ENCODE measurements at places on chromosomes 3 and 15.

DNA sequence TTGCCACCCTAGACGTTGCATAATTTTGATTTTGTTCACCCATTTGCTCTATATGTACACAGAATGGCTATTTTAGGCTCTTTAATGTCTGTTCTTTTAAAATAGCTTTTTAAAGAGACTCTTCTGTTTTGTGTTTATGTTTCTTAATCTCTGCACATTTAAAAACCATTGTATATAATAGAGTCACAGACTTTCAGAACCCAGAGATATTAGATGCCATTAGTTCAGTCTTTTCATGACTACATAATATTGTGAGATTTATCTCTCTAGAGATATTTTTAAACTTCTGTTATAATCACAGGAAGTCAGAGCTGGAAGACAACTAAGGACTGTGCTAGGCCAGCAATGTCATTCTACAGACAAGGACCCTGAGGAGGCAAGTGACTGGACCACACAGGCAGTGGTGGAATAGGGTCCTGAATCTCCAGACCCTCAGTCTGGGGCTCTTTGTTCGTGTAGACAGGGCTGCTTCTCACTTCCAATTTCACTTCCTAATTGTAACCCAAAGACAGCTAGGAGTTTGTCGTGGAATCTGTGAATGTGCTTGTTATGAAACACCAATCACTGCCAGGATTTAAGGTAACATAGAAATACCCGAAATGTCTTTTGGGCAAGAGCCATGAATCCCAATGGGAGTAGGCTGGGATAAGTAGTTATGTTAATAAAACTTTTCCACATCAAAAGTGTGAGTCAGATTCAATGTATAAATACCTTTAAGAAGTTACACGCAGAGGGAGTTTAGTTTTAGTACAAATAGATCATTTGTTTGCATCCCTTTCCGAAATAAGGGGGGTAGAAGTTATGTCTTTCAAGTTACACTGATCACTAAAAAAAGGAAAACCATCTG is 165.2 kb upstream of the ROPN1 start:
- no peak for DNase-seq

- DNase-seq, result no peak
Observed at GRCh38 chr3:158519776-158520175, 51.2 kb upstream of the MLF1 start.

DNA sequence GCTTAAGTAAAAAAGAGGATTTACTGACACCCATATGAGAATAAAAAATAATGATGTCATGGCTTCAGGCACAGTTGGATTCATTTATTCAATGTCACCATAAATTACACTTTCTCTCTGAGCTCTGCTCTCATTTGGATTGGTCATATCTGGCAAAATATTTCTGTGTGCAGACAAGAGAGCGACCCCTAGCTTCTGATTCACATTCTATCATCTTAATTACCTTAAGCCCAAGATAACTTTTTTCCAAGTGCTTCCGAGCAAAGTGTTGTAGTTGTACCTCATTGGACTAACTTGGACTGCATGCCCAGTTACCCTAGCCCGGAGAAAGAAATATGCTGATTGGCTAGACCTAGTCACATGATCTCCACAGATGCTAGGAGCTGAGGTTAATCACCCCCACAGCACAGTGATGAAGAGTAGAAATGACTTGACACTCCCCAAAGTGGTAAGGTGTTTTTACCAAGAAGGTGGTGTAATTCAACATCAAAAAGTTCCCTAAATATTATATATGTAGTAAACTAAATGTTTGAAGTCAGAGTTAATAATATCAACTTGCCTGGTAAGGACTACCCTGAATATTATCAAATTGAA is 552.2 kb upstream of the SUCLG2 start:
- DNase-seq, result no peak

GRCh38 chr3:187027531-187028278 is 97.4 kb downstream of the ST6GAL1 start:
- no peak for DNase-seq

GRCh38 chr3:55654123-55654760 is 167.1 kb upstream of the WNT5A start:
- DNase-seq, result no peak

GRCh38 chr3:29099296-29099695 is 181.6 kb upstream of the RBMS3 start:
- DNase-seq, result no peak

Measured in activated CD8-positive, alpha-beta memory T cell treated with anti-CD3 and anti-CD28 coated beads for 24 hours (primary cell).